Activated CD4-positive, alpha-beta T cell treated with anti-CD3 and anti-CD28 coated beads for 4 hours (primary cell): ENCODE measurements at places on chromosomes 12 and 14.

- no peak for DNase-seq
These were observed 356.5 kb upstream of the ATP2B1 start for GRCh38 chr12:90064852-90065801.

DNA sequence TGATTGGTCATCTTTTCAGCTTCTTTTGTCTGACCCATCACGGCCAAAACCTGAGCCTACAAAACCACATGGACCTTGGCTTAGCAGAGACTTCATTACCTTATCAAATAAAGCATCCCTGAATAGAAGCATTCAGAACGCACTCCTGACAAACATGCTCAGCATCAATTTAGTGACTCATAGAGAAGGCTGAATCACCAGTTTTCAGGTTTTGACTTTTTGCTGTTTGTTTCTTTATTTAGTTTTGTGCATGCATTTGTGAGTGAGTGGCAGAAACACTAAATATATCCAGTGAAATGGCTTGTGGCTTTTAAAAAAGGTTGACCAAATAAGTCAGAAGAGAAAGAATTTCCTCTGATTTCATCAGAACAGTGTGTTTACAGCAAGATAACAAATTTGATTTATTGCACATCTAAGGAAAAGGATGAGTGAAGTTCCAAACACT is 19.0 kb upstream of the OVCH1 start:
- no peak for DNase-seq

DNA sequence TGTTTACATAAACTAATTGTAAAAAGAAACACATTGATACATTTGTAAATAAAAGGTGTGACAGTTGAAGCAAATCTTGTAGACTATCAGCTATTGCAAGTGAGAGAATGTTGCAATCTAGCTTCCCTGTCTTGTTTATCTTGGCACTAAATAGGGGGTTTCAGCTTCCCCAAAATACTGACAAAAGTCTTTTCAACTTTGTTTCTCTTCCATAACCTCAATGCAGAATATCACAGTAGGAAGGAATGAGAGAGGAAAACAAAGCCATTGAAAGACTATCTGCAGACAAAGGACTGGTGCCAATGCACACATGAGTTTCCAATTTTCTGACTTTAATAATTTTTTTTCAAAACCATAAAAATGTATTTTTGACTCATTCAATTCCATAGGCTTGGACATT is 886.2 kb upstream of the MGAT4C start:
- no peak for DNase-seq

- no peak for DNase-seq
These were observed 9.4 kb upstream of the NT5DC3 start for GRCh38 chr12:103850429-103850828.

DNA sequence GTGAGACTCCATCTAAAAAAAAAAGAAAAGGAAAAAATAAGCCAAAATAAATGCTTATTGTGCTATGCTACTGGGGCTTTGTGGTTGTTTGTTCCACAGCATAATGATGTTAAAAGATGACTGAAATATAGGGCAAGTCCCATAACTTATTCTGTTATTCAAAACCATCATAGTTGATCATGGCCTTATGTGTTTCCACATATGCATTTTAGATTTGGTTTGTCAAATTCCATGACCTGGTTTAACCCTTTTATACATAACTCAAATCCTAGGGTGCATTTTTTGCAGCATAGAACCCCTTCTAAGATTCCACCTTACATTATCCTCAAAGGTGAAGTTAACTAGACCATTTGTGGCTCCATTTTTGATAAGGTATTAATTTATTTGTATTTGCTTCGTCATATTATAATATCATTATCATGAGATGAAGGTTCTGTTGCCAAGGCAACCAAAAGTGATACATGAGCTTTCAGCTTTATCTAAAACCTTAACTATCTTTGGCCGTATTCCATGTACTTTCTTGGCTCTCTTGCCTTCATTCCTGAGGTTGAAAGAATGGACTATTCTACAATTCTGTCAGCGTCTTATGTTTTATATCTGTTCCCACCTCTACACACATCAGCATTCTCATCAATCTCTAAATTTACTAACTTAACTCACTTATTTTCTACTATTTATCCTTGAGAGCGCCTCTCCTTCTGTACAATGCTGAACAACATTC is 138.7 kb upstream of the DYRK2 start:
- no peak for DNase-seq

DNA sequence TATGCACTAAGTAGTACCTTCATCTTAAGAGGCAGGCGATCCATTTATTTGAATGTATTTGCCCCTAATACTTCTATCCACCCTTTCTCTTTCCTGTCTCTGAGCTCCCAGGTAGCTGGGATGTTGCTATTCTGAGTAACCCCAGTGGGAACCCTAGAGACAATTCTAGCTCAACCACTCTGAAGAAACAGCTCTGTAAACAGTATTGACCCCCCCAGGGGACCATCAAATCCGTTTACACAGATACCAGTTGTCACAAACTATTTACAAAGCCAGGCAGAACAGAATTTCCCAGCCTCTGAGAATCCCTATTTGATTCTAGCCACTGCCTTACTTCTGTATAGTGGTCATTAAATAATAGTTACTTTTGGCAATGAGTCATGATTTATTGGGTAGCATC is 64.9 kb downstream of the MIPOL1 start:
- DNase-seq: no peak

- DNase-seq: no peak
These were observed 42.9 kb upstream of the ANKS1B start for GRCh38 chr12:100027671-100028070.

- DNase-seq: no peak
These were observed 72.0 kb downstream of the PAPOLA start for GRCh38 chr14:96574171-96574632.

DNA sequence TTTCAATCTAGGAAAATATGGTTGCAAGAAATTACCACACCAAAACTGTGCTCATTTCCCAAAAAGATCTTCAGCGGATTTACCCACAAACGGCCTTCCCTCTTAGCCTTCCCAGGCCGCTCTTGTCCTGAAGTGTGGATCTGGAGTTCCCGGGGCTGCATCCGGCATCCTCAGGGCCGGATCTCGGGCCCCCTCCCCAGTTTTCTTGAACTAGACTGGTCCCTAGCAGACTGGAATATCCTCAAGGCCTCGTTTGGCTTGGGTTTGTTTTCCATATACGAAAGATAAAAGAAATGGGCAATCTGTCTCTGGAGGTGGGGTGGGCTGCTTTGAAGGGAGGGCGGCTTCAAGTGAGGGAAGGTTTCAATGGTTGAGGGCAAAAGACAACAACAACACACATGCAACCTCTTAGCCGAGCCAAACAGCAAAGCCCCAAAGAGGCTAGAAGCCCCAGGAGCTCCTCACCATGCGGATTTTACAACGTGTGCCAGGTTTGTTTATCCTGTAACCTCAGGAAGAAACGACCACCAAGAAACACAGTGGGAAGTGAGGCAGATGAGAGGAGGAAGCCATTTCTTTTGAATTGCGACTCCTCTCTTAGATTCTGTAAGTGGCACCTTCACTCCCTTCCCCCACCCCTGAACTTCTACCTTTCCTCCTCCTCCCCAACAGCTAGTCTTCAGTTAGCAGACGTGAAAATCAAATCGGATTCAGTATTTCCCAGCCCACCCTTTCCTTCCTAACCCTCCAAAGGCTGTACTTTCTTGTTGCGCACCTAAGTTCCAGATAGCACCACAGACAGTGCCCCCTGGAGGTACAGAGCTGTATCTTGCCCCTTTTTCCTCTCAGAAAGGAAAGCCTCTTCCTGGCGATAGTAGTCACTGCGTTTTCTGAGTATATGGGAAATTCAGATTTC is 2.6 kb downstream of the MYF6 start:
- no peak for DNase-seq

DNA sequence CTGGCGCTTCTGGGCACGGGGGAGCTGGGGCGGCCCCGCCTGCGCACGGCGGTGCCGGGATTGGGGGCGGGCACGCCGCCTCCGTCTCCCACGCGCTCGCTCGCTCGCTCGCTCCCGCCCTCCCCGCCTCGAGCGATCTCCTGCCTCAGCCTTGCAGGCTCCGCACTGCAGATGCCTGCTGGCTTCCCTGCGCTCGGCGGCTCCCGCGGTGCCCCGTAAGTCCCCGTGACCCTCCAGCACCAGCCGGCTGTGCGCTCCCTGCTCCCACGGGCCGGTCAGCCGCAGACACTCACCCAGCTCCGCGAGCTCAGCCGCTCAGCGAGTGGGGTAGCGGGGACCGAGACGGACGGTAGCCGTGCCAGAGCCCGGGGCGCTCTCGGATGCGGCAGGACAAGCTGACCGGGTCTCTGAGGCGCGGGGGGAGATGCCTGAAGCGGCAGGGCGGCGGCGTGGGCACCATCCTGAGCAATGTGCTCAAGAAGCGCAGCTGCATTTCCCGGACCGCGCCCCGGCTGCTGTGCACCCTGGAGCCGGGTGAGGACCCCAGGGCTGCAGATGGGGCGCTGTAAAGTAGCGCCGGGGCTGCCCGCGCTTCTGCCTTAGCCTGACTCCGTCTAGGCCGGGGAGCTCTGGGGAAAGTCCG is at the start of gene TBC1D30:
TBC1D30 (plus strand) TSS at position 148 of the 643 bp plus-strand sequence; CDS start at position 381, 233 bp downstream.
- peak; percentile 21 for DNase-seq

GRCh38 chr14:91300283-91300895 is 55.9 kb upstream of the GPR68 start:
- DNase-seq: no peak

- DNase-seq: no peak
These were observed 69.6 kb downstream of the MGST1 start for GRCh38 chr12:16417058-16417457.

DNA sequence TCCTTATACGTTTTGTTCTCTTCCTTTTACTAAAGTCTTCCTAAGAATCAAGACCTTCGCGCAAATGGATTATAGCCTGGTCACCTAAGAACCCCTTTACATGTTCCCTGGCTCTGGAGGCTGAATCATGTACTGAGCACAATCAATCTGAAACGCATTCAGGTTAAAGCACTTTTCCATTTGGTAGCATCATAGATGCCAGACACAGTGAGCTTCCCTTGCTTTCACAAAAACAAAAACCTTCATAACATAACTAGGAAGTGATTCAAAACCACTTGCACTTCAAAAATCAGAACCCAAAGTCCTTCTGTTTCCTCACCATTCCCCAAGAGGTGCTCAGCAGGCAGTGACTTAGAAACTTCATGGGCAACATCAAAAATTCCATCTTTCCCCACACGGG is 105.4 kb downstream of the CRACR2A start:
- no peak for DNase-seq

- DNase-seq: no peak
These were observed 23.8 kb downstream of the NEUROD4 start for GRCh38 chr12:55043542-55043941.

DNA sequence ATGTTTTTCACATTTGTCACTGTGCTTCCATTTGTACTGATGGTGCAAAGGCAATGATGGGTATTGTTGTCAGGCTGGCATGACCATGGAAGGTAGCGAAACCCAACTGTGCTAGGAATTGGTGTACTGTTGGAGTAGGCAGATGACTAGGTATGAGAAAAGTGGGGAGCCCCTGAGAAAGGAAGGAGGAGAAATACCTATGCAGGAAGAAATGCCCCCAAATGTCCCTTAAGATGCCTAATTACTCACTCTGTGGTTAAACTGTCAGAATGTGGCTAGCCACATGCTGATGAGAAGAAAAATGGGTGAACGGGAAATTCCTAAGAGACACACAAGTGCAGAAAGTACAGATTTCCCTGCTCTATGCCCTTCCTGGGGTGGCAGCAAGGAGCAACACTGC is 339.1 kb downstream of the TMEM132D start:
- DNase-seq: no peak

DNA sequence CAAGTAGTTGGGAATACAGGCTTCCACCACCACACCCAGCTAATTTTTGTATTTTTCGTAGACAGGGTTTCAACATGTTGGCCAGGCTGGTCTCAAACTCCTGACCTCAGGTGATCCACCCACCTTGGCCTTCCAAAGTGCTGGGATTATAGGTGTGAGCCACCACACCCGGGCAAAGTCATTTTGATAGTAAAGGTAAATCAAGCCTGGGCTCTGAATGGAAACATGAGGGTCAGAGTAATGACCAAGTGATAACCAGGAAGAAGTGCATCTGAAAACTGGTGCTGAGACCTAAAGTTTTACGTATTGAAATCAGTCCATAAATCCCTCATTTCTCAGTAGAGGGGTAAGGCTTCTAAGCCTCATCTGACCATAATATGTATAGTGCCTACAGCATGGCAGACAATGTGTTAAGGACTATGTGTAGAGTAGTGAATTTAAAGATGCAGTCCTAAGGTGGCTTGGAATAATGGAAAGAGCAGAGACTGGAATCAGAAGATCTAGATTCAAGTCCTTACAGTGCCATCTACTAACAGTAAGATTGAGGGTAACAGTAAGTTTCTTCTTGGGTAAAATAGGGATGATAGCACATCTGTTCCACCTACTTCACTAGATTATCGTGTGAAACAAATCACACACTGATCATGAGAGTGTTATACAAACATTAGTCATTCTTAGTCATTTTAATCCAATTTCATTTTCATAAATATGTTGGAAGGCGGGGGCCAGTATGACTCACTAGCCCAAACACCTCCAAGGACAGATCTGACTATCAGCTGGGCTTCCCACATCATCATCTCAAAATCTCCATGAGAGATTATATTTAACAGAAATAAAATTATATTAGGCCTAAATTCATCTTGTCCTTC is 11.2 kb downstream of the MAP4K5 start:
- peak; percentile 55 for DNase-seq

GRCh38 chr12:7806863-7807487 is 17.8 kb downstream of the NANOG start:
- peak; percentile 60 for DNase-seq

DNA sequence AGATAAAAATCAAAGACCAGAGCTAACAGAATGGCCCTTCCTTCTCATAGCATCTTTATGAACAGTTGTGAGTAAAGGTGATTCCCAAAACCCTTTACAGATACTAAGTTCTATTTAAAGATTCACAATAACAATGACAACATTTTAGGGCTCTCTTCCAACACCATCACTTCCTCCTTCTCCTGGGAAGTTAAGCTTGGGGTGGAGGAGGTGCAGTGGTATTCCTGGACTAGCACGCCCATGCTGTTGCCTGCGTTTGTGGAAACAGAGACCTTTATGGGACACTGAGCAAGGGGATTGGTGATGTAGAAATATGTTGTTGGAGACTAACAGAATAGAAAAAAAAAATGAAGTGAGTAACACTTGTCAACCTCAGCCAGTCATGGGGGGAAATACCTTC is 22.5 kb downstream of the SYNE2 start:
- no peak for DNase-seq

DNA sequence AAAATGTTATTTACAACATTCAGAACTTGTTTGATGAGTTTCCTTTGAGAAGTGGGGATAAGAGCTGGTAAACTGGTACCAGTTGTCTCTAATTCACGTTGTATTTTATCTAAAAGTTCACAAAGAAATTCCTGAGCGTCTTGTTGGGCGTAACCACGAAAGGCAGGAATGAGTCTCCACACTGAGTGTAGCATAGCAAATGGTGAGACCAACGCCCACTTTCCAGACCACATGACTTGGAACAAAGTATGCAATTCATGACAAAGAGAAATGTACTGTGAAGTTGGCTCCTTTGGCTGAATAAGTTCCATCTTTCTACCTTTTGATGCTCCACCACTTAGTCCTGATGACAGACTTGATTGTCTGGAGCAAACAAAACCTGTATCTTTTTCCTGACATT is 18.4 kb downstream of the USP44 start:
- DNase-seq: no peak

- no peak for DNase-seq
These were observed 47.9 kb upstream of the BCAT1 start for GRCh38 chr12:24996820-24997219.

- DNase-seq: no peak
These were observed 8.2 kb upstream of the HOXC6 start for GRCh38 chr12:54019924-54020590.
